ENCODE measurements at places on chromosomes 13 and 19.

DNA sequence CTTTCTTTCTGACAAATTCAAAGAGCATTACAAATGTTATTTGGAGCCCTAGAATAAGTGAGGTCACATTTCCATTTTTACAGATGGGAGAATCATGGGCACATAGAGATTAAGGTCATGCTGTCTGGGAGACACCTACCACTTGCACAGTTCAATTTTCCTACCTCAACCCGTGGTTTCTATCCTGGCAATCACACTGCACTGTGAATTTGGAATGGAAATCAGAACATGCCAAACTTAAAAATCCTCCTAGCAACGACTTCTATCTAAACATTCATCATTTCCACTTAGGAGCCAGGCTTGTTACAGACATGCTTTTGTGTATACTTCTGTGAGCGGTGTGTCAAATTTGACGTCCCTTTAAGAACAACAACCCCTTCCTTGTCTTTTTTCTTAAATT is 251.5 kb downstream of the DNAJC15 start:
- no peak for DNase-seq

GRCh38 chr19:4089400-4089908 is 22.8 kb upstream of the ZBTB7A start:
- DNase-seq, result peak; percentile 32

DNA sequence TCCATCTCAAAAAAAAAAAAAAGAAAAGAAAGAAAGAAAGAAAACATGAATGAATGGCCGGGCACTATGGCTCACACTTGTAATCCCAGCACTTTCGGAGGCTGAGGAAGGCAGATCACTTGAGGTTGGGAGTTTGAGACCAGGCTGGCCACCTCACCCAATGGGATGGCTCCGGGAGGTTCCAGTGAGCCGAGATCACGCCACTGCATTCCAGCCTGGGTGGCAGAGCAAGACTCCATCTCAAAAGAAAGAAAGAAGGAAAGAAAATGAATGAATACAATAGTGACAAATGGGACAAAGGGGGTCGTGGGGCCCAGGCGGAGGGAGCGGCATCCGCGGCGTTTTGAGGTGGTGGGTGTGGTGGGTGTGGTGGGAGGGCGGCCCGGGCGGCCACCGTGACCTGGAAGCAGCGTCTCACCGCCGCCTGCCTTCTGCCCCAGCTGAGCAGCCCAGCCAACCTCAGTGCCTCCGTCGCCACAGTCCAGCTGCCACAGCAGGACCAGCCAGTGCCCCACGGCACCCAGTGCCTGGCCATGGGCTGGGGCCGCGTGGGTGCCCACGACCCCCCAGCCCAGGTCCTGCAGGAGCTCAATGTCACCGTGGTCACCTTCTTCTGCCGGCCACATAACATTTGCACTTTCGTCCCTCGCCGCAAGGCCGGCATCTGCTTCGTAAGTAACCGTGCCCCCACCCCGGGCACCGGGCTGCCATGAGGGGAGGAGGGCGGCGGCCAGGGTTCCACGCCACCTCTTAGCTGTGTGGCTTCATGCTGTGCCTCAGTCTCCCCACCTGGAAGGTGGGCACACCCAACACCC is 5.1 kb downstream of the PRTN3 start:
- no peak for DNase-seq

DNA sequence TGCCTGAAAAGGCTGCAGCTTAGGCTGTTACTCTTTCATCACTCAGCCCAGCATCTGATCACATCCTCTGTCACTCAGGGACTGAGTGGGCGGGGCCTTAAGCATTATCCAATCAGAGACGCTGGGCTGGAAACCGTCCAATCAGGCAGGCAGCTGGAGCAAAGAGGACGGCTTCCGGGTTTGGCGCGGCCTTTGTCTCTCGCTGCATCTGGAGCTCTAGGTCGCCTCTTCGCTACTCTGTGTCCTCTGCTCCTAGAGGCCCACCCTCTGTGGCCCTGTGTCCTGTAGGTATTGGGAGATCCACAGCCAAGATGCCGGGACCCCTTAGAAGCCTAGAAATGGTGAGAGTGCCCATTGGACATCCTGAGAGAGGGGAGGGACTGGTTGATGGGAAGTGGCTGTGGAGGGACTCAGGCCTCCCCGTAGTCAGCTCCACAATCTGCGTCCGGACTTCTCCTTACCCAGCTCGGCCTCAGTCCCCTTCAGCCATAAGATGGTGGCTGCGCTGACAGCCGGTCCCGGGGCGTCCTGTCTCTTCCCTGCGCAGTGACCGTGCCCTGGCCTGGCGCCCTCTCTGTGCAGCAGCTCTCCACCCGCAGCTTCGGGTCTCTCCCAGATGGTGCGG is at the start of gene ZNF486:
TSS of gene ZNF486 (plus strand) at position 195 of the 625 bp plus-strand sequence. CDS start at position 312, 117 bp downstream.
- peak; percentile 77 for DNase-seq

DNA sequence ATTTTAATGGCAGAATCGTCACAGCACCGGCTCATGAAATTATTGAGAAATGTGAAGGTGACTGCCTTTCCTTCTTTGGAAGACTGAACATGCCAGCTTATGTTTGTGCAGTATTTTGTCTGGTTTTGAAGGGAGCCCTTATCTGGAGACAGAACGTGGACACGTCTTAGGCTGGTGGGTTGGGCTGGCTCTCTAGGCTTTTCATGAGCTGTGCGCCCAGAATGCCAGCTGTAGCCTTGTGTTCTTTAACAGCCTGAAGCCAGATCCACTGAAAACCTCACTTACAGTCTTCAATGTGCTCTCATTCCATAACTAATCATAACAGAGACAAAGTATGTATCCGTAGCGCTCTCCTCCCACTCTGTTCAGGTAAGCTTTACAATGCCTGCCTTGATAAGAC is 184.4 kb upstream of the HTR2A start:
- no peak for DNase-seq

- DNase-seq, result no peak
Observed at GRCh38 chr13:20127562-20128458, 33.0 kb downstream of the GJA3 start.

DNA sequence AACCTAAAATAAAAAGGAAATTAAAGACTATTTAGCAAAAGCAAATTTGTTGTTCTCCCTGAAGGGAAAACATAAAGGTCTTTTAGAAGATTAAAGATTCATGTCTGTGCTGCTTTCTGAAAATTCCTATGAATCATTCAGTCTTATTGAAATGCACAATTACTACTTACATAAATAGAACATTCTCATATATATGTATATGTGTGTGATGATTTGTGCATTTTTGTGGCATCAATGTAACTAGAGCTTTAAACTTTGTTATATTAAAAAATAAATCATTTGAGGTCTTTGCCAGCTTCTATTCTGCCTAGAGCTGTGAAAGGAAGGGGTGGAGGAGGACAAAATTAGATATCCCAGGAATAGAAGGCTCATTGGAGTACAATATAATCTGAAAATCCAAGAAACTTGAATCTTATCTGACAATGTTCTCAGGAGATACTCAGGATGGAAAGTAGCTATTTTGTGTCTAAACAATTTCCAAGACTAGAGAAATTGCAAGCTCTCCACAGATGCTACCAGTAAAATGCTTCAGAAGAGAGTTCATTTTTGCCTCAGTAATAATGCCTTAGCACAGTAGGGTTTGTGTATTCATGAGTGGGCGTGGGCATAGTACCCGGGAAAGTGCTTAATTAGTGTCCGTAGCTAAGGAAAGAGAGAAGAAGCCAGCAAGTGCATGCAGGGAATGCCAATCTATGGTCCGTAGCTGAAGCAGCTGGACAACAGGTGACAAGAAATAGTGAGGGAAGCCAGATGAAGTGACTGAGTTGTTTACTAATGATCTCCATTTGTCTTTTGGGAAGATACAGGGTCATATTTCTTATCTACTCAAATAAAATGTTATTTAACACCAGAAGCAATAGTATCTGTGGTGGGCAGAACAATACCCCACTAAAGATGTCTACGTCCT is 395.5 kb upstream of the NBEA start:
- DNase-seq, result no peak

GRCh38 chr19:384799-385169 is 24.2 kb downstream of the C2CD4C start:
- no peak for DNase-seq

GRCh38 chr13:83365723-83366122 is 516.6 kb downstream of the SLITRK1 start:
- no peak for DNase-seq

DNA sequence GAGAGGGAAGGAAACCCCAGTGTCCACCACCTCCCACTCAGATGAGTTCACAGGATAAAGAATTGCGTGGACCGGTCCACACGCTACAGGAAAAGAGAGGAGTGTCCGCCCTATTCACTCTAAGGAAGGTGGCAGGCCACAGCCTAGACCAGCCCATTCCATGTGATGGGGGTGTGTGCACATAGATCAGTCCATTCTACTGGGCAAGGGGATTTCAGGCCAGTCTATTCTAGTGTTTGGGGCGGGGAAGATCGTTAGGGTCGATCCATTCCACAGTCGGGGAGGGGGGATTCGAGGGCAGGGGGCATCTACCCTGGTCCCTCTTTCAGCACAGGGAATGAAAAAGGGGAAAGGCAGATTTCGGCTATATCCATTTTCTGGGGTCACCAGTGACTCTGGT is 7.8 kb downstream of the FIZ1 start:
- no peak for DNase-seq

DNA sequence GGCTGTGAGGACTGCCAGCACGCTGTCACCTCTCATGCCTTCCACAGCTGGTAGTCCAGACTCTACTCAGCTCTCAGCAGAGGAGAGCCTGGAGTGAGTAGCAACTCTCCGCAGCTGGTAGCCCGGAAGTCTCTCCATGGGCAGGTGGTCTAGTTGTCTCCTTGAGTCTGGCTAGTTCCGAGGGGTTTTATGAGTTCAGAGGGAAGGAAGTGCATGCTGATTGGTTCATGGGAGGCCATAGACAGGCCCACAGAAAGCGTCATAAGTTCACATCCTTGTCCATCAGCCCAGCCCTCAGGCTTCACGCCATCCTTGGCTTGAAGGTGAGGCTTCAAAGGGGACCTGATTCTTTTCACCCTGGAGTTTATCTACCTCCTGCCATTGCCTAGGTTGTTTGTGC is 2662.4 kb upstream of the PCDH20 start:
- DNase-seq, result no peak

- DNase-seq, result no peak
Observed at GRCh38 chr13:51233117-51233826, 11.1 kb downstream of the FAM124A start.

DNA sequence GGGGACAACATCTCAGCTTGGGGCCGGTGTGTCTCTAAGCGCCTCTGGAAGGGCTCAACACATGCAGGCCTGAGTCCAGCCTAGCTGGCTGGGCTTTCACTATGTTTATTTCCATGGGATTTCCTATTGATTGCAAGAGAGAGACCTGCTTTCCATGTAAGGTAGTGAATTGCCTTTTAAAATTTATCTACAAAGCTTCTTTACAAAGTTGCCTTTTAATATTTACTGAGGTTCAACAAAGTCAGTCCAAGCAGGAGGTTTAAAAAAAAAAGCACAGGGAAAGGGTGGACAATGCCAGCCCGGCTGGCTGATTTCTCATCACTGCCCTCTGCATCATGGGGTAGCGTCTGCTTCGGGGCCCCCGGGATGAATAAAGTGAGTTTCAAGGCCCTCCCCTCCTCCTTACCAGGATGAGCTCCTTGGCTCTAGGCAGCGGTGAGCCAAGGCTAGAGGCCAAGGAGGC is 15.8 kb downstream of the TLE2 start:
- no peak for DNase-seq

GRCh38 chr13:109548374-109548773 is 238.0 kb downstream of the IRS2 start:
- DNase-seq, result no peak

- DNase-seq, result no peak
Observed at GRCh38 chr19:5683177-5683886, 2.5 kb downstream of the HSD11B1L start.

- DNase-seq, result no peak
Observed at GRCh38 chr19:46898731-46899130, 37.9 kb downstream of the ARHGAP35 start.

- no peak for DNase-seq
Observed at GRCh38 chr13:24108615-24108965, 51.9 kb upstream of the SPATA13 start.

DNA sequence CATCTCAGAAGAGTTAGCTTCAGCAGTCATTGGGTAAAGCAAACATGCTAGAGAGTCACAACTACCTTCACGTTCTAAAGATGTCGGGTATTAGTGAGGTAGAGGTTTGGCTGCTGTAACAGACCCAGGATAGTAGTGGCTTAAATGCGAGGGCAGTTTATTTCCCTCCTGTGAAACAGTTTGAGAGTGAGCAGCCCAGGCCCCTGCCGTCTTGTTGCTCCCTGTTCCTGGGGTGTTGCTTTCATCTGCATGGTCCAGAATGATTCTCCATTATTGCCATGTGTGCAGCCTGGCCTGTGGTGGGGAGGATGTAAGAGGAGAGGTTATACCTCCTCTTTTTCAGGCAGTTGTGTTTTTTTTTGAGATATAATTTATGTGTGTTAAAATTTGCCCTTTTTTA is 63.7 kb downstream of the SIPA1L3 start:
- DNase-seq, result no peak

DNA sequence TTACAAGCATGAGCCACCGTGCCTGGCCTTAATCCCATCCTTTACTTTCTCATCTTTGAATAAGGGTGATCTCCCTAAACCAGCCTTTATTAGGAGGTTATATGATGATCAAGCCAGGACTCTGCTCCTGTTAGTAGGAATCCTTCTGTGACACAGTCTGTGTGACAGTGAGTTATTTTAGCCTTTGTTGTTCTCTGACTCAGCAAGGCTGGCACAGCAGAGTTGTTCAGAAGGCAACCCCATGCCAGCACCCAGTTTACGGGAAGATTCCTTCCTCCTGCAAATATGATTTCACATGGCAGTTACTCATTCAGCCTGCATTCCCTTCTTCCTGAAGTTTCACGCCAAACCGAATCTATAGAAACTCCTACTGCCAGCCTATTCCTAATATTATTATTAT is 10.5 kb upstream of the MIER2 start:
- no peak for DNase-seq

- no peak for DNase-seq
Observed at GRCh38 chr19:45446295-45446694, 21.5 kb upstream of the FOSB start.

GRCh38 chr19:17778968-17779929 is 15.7 kb upstream of the B3GNT3 start:
- no peak for DNase-seq

GRCh38 chr19:58166708-58167280 is 16.1 kb upstream of the ZNF274 start:
- no peak for DNase-seq

DNA sequence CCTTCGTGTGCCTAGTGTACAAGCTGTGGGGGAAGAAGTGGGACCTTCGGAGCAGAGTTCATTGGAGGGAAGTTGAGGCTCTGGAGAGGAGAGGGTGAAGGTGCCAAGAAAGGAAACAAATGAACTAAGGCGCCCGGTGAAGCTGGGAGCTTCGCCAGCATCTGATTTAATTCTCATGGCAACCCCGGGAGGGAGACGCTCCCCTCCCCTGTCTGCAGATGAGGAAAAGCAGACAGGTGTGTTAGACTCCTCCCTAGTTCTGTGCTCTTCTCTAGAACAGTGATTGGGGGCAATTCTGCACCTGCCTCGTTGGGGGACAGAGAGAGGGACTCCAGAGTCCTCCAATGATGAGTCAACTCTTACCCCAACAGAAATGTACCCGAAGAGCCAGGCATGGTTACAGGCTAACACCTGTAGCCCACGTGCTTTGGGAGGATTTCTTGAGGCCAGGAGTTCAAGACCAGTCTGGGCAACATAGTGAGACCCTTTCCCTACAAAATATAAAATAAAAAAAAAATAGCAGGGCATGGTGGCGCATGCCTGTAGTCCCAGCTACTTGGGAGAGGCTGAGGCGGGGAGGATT is 4.2 kb downstream of the SSC5D start:
- DNase-seq, result no peak
